ENCODE measurements at places on chromosomes 1 and 21.

DNA sequence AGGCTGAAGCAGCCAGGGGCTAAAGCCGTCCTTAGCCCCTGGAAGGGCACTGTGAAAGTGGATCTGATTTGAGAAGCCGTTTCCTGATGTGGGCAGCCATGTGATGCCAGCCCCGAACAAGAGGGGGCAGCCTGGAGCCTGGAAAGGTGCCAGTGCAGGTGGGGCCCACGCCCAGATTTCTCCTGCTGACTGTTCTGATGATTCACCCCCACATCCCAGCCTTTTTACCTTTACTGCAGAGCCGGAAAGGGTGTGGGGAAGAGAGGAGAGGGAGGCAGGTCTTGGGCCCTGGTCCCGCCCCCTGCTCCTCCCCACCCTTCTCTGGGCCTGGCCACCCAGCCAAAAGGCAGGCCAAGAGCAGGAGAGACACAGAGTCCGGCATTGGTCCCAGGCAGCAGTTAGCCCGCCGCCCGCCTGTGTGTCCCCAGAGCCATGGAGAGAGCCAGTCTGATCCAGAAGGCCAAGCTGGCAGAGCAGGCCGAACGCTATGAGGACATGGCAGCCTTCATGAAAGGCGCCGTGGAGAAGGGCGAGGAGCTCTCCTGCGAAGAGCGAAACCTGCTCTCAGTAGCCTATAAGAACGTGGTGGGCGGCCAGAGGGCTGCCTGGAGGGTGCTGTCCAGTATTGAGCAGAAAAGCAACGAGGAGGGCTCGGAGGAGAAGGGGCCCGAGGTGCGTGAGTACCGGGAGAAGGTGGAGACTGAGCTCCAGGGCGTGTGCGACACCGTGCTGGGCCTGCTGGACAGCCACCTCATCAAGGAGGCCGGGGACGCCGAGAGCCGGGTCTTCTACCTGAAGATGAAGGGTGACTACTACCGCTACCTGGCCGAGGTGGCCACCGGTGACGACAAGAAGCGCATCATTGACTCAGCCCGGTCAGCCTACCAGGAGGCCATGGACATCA is at the start of gene SFN:
SFN (plus strand) TSS at position 369 of the 904 bp plus-strand sequence; CDS start at position 433, 64 bp downstream.
- no peak for DNase-seq

DNA sequence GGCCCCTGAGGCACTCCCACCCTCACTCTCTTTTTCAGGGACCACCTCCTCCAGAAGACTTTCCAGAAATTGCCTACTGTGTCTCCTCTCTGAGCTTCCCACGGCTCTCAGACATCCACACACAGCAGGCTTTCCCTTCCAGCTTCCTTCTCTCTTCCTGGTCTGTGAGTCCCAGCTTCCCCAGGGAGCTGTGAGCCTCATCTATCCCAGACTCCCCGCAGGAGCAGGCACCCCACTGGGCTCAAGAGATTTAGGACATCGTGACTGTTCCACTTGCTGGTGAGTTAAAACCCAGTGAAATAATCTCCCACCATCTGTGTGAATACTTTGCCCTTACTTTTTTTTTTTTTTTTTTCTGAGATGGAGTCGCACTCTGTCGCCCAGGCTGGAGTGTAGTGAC is 22.0 kb upstream of the PRELP start:
- no peak for DNase-seq

DNA sequence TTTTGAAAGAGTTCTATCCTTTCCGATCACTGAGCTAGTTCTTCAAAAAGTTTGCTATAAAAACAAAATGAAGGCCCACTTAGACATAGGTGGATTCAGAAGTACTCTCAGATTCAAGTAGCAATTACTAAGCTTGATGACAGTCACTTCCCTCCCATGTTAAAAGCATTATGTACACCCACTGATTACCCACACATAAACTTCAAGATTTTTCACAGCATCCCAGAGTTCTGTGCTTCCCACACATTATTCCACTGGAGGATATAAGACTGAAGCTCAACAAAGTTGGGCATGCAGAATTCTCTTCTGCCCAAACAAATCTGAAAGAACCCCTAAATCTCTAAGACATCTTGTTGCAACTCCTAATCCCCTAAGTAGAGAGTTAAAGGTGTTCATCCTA is 29.5 kb downstream of the VAMP4 start:
- no peak for DNase-seq

DNA sequence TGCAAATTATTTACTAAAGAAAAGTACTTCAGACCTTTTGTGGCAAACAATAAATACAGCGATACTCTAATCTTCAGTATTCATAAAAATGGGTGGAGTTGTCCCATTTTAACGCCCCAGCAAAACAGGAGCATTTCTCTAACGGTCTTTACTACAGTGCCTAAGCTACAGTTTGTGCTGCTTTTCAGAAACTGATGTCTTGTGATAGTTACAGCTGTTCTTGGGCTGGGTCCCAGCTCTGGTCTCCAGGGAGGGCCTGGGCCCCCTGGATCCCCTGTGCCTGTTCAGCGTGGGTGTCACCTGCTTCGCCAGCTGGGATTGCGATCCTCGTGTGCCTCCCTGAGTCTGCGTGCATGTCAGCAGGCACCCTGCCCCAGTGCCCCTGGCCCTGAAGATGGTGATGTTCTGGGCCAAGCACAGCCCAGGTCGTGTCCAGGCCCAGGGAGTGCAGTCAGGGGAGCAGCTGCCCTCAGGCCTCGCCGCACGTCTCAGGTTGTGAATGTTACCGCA is 64.0 kb upstream of the DIP2A start:
- DNase-seq, result no peak

- no peak for DNase-seq
Observed at GRCh38 chr1:239786464-239786863, 305.2 kb upstream of the FMN2 start.

DNA sequence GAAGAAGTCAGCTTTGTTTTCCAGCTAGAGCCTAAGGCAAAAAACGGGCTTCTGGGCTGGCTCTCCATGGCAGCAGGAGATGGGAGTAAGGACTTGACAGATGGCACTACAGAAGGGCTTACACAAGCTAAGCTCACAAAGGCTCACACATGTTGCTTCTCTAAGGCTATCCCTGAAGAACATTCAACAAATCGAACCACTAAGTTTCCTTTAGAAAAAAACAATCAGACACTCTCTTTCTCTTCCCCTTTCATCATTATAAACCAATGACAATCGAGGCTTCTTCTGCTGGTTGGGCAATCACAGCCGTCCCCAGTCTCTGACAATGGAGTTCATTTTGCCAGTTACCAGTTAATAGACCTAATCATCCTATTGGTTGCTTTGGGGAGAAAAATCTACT is 40.5 kb downstream of the TRIT1 start:
- DNase-seq, result no peak

- DNase-seq, result no peak
Observed at GRCh38 chr1:175599212-175599705, 144.1 kb downstream of the TNR start.

DNA sequence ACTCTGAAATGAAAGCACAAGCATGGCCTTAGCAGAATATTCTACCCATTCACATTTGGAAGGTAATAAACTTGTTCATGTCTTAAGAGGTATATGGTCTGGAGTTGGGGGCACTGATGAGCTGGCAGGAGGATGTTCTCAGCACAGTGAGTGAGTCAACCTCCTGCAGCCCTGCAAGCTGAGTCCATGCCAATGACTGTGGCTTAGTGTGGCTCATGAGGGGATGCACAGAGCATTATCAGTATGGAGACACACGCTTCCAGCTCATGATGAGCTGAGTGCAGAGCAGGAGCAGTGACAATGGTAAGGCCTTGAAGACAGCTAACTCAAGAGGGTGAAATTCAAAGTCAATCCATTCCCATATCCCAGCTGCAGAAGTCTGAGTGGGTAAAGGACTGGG is 102.3 kb downstream of the TNFSF18 start:
- no peak for DNase-seq

GRCh38 chr1:54169068-54169467 is 16.3 kb upstream of the CDCP2 start:
- no peak for DNase-seq

- DNase-seq, result peak; percentile 76
Observed at GRCh38 chr1:150560576-150561253, 11.5 kb downstream of the ADAMTSL4 start.

GRCh38 chr1:182702826-182703524 is 18.6 kb upstream of the RGS8 start:
- DNase-seq, result no peak

DNA sequence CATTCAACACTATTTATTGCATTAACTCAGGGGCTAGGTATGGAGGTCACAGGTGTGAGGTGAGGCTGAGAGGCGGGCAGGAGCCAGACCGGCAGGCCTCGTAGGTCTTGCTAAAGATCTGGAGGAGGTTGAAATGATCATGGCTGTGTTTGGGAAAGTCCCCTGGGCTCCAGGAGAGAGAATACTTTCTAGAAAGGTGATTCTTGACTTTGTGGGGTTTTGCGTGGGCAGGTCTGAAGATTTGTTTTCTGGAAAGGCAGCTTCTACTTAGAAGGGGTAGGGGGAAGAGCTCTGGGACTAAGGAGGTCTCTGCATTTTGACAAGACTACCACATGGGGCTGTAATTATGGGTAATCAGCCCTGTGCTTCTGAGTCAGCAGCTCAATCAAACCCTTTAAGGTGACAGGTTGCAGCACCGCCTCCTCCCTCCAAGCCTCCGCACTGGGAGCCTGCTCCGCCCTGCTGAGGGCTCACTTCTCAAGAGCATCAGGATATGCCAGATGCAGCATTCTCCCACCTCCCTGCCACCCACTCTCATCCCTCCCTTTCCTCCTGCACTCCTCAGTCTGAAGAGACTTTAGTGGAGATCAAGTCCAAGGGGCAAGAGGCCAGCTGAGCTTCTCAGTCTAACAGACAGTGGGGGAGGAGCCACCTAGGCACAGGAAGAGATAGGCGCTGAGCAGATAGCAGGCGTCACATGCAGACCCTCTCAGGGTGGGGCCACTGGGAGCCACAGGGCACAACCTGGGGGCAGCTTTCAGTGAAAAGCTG is 30.5 kb downstream of the SLC30A1 start:
- no peak for DNase-seq

GRCh38 chr1:84370266-84370665 is 28.0 kb upstream of the DNASE2B start:
- no peak for DNase-seq

DNA sequence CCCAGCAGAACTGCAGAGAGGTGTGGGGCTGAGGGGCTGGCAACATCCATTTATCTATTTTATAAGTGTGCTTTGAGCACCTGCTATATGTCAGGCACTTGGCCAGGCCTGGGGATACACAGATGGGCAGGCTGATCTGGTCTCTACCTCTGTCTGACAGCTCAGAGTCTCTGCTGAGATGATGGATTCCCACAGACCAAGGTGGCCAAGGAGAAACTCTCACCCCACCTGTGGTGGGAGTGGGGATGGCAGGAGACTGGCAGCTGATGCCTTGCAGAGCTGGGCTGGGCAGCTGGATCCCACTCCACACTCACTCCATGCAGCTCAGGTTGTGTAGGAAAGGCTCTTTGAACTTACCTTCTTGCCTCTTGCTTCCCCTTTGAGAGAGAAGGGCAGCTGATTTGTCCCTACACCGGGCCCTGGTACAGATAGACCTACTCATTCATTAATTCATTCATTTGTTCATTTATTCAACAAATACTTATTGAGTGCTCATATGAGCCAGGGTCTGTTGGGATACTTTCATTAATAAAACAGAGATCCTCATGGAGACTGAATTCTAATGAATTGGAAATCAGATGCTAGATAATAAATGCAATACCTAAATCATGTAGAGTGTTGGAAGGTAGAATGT is 9.0 kb downstream of the ADORA1 start:
- no peak for DNase-seq

DNA sequence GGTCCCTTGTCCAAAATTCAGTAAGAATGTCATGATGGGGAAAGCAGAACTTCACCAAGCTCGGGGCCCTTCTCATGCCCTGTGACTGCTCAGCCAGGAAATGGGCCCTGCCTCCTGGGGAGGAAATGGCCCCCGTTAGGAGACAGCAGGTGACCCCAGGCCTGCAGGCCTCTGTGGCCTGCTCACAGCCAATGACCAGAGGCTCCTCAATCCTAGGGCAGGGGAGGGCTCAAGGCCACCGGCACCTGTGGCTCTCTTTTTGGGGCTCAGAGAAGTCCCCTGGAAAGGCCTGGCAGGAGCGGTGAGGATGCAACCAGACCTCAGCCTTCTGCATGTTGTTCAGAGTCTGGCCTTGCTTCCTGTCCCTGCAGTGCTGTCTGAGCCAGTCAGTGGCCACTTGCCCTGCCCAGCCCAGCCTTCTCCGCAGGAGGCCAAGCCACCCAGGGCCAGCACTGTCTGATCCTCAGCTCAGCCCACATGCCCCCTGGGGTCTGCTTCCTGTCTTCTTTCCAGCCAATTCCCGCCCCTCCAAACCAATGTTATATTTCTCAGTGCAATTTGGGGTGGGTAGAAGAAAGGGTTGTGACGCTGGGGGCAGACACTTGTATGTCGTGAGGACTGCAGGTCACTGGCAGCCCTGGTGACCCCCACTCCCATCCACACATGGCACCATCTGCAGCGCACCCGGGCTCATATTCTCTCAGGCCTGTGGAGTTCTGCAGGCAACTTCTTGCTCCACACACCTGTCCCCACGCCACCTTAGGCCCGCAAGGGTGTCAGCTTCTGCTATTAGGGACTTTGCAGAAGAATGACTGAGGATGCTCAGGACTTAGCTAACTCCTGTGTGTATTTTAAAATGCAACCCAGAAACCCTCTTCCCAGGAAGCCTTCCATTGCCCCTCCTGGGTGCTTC is 83.6 kb downstream of the ITPKB start:
- DNase-seq, result no peak

DNA sequence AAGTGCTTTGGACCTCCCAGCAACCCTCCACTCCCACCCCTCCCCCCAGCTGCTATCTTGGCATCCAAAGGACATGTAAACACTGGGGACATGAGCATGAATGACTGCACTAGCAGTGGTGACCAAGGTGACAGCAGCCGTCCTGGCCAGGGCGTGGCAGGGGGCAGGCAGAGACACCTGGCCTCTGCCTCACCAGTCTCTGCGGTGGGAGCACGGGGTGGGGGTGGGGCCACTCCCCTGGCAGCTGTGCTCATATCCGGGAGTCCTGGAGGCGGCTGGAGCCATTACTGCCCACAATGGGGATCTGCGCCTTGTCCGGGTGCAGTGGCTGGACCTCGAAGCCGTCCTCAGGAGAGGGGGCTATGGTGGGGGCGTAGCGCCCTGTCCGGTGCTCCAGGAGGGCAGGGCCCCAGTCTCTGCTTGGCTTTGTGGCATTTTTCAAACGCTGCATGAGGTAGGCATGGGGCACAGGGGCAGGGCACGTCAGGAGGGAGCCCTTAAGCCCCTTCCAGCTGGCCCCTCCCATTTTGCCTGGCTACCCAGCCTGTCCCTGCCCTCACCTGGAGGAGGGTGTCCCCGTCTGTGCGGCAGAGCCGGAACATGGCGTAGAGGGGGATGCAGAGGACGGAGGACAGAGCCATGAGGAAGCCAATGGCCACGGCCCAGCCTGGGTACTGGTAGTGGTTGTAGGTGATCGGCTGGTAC is 6.0 kb downstream of the CCDC24 start:
- DNase-seq, result no peak

- DNase-seq, result no peak
Observed at GRCh38 chr1:81805537-81806431, 5.0 kb downstream of the ADGRL2 start.
